ENCODE measurements at places on chromosomes 6 and 20. TPM values are rescaled to one million over a fixed set of nuclear protein-coding genes. Genes with fewer than 3 reads are reported as not detected.

DNA sequence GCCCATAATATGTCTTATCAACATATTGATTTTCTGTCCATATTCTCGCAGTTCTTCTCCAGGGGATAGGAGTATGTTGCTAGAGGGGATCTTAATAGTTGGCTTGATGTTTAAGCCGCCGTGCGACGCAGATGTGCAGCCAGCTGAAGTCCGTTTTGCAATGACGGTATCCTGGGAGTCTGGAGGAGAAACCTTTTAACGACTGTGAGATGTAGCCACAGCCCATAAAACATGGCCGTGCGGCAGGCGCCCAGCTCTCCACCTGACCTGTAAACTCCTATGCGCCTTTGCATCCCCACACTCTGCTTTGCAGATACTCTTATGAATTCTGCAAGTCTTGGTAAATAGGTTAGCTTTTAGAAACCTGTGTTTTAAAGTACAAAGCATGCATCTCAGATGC lies 36.9 kb downstream of the BMP6 start:
- DNase-seq: no peak

DNA sequence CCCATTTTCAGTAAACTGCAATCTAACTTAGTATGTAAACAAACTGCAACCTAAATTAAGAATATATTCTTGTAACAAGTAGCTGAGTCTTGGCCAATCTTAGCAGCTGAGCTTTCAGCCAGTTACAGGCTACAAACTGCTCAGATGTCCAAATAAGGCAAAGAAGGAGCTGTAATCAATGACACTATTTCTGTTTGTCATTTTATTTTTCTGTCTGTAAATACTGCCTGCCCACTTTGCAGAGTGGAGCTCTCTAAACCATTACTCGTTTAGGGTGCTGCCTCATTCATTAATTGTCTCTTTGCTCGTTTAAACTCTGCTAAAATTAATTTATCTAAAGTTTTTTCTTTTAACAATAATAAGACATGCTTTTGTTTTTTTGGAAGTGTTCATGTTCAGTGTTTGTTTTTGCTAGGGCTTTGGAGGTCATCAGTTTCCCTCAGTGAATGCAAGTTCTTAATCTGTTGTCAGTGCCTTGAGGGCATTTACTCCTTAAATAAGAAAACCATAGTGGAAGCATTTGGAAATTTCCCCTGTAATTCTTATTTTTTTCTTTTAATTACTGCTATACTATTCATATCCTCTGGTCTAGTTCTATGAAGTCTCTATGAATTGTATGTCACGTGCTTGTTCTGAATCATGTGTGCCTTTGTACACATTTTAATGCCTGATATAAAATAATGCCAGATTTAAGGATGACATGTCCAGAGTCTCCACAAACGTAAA lies 3.6 kb upstream of the PRL start:
- no peak for DNase-seq

GRCh38 chr6:107676042-107676441 lies 148.1 kb downstream of the SCML4 start:
- DNase-seq: no peak

DNA sequence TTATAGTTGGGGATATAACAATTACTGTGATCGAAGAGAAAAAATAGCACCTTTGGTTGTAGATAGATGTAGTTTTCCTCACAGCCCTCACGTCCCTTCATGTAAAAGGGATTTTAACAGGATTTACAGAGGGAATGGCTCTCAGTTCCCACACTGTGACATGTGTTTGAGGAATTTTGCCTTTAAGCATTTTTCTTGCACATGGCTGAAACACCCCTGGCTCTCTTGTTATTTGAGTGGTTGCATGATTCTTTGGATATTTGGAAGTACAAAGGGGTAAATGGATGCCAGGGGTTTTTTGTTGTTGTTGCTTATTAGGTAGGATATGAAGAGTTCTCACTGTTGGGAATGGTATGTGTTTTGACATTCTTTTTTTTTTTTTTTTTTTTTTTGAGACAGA lies 48.2 kb downstream of the JAG1 start:
- no peak for DNase-seq

GRCh38 chr6:138593124-138593877 lies 94.0 kb upstream of the NHSL1 start:
- DNase-seq: no peak

DNA sequence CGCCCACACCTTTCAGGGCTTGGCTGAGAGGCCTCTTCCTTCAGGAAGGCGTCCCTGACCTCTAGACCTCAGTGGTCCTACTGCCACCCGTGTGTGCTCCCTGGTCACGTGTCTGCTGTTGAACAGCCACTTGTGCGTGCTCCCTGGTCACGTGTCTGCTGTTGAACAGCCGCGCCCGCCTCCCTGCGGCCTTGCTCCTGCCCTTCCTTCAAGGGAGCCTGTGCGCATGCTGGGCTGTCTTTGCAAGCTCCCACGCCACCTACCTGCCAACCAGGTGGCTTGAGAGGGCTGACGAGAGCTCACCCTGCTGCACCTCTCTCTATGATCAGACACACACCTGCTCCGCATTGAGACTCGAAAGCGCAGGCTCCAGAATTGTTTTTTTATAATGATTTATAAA lies 179.3 kb downstream of the BMP7 start:
- DNase-seq: no peak

DNA sequence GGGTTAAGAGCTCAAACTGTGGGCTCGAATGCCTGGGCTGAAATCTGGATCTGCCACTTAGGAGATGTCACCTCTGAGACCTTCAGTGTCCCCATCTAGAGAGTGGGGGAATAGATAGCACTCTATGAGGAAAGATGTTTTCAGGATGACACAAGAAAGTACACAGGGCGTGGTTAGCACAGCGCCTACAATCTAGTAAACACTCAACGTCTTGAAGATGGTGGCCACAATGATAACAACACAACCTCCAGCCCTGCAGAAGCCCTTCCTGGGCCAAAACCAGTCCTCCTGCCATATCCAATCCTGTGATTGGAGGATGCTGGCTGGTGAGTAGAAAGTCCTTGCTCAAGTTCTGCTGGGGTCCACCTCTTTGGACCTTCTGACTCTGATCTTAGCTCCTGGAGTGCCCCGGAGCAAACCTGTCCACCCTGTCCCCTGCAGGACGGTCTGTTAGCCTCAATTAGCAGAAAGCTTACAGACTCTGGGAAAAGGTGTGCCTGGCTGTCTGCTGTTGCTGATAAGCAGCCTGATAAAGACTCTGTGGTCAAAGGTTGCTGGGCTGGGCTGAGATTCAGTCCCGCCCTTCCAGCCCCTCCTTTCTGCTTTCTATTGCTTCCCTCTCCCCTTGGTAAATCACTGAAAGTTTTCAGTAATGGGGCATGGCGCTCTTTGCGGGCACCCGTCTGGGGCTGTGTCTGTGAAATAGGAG lies 8.2 kb downstream of the EDN3 start:
- no peak for DNase-seq

GRCh38 chr6:150959166-150959565 lies 93.7 kb downstream of the MTHFD1L start:
- DNase-seq: no peak

DNA sequence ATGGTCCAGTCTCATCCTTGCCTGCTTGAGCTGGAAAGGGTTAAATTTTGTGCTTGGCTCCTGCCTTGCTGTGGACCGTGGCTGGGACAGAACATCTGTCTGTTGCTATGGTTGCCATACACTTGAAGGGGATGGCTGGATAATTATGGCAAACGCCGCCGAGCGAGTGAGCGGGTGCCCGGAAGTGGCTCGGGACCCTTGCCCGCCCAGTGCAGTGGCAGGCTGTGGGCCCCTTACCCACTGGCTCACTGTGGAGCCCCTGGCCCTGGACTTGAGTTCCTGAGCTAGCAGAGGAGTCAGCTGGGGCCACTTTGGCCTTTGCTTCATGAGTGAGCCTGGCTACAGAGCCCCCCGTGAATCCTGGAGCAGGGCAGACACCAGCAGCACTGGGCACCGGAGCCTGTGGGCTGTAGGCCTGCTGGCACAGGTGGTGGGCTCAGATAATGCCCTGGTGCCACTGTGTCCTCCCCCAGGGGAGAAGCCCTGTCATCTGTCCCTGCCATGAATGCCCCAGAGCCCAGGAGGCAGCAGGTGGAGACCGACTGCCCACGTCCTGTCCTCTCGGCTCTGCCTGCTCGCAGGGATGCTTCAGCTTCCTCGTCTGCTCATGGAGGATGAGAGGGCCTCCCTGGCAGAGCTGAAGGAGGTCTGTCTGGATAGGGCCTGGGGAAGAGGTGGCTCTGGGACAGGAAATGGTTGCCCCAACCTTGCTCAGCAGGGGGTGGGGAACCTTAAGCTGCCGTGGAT lies 25.5 kb upstream of the NOL4L start:
- DNase-seq: no peak

GRCh38 chr20:63553251-63553932 lies 567 bp upstream of the FNDC11 start:
- DNase-seq: peak; percentile 84

- DNase-seq: peak; percentile 68
These were observed 6.2 kb downstream of the LINC00237 start for GRCh38 chr20:21099751-21100577.

DNA sequence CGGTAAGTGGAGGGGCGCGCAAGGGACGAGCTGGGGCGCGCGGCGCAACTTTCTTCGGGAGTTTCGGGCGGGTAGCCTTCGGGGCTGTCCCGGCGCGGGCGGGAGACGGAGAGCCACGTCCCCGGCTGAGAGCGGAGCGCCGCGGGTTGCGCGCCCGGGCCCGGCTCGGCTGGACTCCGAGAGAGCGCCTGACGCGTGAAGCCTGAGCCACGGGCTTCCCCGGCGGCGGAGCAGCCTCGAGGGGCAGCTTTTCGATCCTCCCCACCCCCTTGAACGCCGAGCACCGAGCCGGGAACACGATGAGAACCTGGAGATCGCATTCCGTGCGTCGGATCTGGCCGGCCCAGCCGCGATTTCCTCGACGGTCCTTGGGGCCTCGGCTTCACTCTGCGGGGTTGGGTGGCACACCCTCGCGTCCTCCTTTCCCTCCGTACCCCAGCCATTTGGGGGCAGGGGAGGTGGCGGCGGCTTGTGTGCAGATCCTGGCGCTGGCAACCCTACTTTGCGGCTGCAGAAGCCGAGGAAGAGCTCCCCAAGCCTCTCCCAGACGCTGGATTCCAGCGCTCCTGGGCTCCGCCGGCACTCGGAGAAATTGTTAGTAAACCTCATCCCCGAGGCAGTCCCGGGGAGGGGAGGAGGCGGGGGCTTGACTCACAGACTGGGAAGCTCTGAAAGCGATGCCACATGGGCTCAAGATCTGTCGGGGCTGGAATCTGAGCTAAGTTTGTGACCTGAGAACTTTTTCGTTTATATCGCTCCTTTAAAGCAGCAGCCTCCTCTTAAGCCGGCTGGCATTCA lies 572 bp downstream of the DSE start:
- peak; percentile 83 for DNase-seq

DNA sequence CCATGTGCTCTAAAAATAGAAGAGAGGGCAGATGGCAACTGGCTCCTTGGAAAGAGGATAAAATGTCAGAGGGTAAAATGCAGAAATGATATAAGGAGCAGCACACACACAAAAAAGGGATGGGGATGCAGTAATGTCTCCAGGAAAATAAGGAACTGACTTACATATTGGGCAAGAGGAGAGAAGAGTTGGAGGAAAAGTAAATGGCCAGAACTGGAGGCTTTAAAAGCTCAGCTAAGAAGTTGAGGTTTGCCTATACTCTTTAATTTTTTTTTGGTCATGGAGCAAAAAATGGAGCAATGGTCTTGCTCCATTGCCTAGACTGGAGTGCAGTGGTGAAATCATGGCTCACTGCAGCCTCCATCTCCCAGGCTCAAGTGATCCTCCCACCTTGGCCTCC lies 93.7 kb downstream of the SULF2 start:
- DNase-seq: no peak

DNA sequence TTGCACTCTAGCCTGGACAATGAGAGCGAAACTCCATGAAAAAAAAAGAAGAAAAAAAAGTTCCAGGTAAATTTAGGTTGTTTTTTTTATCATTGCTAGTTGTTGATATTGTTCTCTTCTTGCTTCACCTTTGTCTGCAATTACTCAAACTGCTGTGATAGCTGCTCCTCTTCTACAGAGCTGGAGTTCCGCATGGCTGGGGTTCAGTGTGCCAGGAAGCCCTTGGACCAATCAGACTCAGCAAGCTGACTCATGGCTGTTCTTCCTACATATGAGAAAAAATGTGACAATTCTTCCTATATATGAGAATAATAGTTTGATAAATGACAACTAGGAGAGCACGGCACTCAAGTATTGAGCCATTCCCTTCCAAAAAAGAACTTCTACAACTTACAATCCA lies 28.4 kb downstream of the DPPA5 start:
- no peak for DNase-seq

DNA sequence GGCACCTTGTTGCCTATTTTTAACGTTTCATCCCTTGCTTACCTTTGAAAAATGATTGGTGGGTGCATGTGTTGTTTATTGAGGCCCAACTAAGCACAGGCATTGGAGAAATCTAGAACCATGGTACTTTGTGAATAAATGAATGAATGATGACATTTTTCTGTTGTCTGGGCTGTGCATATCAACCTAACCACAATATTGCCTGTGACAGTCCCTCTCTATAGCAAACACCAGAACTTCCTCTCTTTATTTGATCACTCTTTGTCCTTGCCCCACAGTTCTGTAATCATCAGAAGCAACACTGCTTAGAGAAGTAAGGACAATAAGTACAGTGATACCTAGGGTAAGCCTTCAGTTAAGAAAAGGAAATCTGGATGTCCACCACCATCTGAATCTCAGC lies 75.1 kb downstream of the TBC1D7 start:
- no peak for DNase-seq

The EYA2 gene
- total RNA-seq: 0.65 TPM

The ALDH8A1 gene
- 0.19 TPM for total RNA-seq

The AVP gene
- total RNA-seq: 0.51 TPM

The PERP gene
- total RNA-seq: 42.1 TPM

Measured in Right ventricle myocardium superior (tissue), 1 donor.